ENCODE measurements at places on chromosomes 16 and 17. TPM values are rescaled to one million over a fixed set of nuclear protein-coding genes. Genes with fewer than 3 reads are reported as not detected.

DNA sequence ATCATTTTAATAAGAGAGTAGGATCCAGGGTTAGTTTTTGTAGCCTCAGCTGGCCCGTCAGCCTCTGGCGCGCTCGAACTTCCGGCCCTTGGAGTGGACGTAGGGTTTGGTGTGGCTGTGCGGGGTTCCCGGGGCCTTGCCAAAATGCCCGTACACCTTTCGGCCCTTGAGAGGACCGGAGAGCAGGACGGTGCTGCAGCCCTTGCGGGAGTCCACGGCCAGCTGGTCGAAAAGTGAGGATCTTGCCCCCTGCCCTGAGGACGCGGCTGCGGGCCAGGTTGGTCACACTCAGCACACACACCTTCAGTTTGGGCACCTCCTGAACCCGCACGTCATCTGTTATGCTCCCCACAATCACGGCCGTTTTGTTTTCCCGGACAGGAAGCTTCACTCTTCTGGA, 42.2 kb upstream of the CNTNAP4 start:
- no peak for DNase-seq

GRCh38 chr16:77396461-77396860, 38.4 kb downstream of the ADAMTS18 start:
- DNase-seq = no peak

DNA sequence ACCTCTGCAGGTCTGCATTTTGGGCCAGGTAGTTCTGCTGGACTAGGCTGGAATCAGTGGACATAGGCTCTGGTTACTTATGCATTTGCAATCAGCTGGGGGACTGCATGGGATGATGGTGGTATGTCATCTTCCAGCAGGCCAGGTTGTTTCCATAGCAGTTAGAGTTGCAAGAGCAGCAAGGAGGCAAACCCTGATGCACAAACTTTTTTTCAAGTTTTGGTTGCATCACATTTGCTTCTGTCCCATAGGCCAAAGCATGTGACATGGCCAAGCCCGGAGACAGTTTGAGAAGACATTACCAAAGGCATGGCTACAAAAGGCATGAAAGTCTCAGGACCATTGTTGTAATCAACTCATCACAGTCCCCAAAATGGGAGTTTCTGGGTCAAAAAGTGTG, 58.2 kb downstream of the PRKCB start:
- no peak for DNase-seq

DNA sequence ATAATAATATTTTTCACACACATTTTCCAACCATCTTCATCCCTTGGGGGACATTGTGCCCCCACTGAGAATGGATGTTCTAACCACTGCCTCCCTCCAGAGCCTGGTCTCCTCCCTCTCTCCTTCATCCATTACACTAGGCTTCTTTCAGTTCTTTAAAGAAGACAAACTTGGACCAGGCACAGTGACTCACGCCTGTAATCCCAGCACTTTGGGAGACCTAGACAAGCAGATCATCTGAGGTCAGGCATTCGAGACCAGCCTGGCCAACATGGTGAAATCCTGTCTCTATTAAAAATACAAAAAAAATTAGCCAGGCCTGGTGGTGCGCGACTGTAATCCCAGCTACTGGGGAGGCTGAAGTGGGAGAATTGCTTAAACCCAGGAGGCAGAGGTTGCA, 6.5 kb downstream of the ALOX15 start:
- DNase-seq = no peak

DNA sequence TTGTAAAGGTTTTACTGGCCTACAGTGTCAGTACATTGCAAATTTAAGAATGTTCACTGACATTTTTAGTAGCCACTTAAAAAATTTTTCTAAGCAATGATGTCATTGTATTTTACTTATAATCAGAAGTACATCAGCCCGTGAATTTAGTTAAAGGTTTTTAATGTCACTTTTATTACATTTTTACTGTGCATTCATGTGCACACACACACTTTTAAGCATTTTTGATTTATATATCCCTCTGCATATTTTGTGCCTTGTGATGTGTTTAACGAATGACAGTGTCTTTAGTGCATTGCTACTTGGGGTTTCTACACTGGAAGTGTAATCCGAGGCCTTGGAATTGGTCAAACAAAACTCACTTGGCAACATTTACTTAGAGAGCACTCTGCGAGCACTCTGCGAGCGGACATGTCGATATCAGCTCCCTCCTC, 190.4 kb downstream of the WWOX start:
- no peak for DNase-seq

- DNase-seq = no peak
Measured at GRCh38 chr16:2056077-2056476, 8.3 kb downstream of the TSC2 start.

GRCh38 chr16:53429221-53429943, 4.9 kb upstream of the RBL2 start:
- no peak for DNase-seq

- DNase-seq = no peak
Measured at GRCh38 chr16:58035356-58036170, 10.0 kb downstream of the MMP15 start.

DNA sequence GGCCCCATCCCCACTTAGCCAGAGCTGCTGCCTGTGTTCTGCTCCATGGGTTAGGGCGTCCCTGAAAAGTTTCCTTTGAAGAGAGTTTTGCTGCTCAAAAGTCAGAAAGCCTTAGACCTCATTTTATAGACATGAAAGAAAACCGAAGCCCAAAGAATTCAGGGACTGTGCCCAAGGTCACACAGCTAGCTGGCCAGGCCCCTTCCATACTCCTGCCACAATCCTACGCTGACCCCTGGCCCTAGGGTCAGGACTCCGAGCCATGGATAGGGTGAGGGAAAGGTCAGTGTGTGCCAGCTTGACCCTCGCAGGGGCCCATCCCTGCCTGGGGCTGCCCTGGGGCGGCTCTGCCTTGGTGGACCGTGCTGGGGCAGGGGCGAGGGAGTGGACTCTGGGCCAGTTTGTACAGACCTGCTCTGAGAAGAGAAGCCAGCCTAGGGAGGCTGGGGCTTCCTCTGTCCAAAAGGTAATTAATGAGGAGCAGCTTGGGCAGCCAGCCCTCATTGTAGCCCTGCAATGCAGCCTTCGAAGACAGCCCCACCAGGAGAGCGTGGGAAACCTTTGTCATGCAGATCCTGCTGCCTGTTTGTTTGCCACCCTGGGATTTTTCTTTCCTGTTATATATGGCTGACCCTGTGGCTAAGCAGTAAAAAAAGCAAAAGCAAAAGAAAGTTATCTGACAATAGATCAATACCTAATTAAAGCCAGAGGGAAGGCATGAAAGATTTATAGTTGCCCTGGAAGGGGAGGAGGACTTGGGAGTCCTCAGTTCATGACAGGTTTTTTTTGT, 37.4 kb downstream of the RHBDL3 start:
- DNase-seq = no peak

DNA sequence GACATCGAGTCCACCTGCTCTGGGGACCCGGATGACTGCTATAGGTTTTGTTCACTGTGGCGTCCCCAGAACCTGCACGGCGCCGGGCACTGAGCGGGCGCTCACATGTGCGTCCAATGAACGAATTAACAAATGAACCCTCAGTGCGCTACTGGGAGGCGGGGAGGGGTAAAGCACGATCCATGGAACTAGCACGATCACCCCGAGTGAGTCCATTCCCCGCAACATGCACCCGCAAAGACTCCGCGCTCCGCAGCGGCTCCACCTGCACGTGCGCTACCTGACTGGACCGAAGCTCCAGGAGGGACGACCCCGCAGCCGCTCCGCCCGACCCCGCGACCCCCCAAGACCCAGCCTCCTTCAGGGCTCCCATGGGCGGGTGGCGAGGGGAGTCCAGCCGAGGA, 491 bp downstream of the TRAP1 start:
- DNase-seq = no peak

DNA sequence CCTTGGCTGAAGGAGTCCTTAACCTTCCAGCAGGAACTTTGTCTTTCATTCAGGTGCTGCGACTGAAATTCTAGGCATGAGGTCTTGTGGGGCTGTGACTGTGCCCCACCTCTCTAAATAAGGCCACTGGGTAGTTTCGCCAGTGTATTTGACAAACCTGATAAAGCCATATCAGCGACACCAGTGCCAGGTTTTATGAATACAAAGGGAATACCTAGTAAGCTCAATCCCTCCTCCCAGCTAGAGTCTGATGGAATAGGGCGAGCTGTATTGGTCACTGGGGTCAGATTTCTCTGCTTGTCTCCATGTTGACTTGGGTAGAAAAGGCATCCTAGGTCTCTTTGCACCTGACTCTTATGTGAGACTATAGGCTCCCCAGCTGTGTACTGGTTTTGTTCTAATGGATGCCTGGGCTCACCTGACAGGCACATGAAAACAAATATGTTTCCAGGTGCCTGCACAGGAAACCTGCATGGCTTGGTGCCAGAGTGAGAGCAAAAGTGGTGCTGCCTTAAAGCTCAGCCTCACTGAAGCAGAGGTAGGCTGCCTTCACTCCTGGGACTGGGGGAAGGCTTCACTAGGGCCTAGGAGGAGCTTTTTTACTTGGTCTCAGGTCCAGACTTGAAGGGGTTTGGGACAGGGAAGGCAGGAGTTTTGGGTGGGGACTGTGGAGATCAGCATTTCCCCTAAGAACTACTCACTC, 8.3 kb downstream of the SLC7A6 start:
- DNase-seq = peak; percentile 86

GRCh38 chr16:59173408-59173831, 439.3 kb upstream of the GOT2 start:
- no peak for DNase-seq

- DNase-seq = no peak
Measured at GRCh38 chr17:74950207-74950606, 14.5 kb downstream of the OTOP3 start.

GRCh38 chr17:19454074-19454473, 43.0 kb downstream of the RNF112 start:
- DNase-seq = no peak

GRCh38 chr16:1902547-1903219, 15.5 kb downstream of the HS3ST6 start:
- no peak for DNase-seq

GRCh38 chr16:88599825-88600538, 29.8 kb downstream of the ZC3H18 start:
- DNase-seq = no peak

GRCh38 chr16:86529160-86529559, 18.8 kb downstream of the FOXF1 start:
- no peak for DNase-seq

- no peak for DNase-seq
Measured at GRCh38 chr17:67027031-67027628, 17.2 kb upstream of the CACNG1 start.

- DNase-seq = no peak
Measured at GRCh38 chr17:82970067-82970466, 109.3 kb upstream of the METRNL start.

- no peak for DNase-seq
Measured at GRCh38 chr17:82937411-82938371, 97.9 kb upstream of the ZNF750 start.

DNA sequence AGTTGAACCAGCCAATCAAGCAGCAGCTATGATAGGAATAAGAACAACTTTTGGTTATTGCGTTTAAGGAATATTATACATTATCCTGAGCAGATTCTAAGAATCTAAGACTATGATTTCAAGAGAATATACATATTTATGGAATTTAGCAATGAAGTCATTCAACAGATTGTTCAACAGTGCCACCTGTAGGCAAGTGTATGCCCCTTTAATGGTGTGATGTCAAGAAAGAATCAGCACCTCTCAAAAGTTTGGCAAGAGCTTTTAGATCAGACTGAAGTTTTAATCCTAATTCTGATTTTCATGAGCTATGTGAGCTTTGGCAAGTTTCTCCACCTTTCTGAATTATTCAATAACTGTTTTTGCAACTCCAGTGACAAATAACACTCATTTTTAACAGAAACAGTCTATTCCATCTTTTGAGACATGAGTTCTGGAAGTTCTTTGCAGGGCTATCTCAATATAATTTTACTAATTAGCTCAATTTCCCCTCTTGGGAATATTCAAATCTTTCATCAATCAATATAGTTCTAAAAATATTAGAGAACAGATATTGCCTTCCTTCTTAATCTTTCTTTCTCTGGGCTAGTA, 474.3 kb upstream of the TOM1L1 start:
- no peak for DNase-seq

- DNase-seq = no peak
Measured at GRCh38 chr17:43312011-43312410, 78.2 kb upstream of the RNU2-1 start.

DNA sequence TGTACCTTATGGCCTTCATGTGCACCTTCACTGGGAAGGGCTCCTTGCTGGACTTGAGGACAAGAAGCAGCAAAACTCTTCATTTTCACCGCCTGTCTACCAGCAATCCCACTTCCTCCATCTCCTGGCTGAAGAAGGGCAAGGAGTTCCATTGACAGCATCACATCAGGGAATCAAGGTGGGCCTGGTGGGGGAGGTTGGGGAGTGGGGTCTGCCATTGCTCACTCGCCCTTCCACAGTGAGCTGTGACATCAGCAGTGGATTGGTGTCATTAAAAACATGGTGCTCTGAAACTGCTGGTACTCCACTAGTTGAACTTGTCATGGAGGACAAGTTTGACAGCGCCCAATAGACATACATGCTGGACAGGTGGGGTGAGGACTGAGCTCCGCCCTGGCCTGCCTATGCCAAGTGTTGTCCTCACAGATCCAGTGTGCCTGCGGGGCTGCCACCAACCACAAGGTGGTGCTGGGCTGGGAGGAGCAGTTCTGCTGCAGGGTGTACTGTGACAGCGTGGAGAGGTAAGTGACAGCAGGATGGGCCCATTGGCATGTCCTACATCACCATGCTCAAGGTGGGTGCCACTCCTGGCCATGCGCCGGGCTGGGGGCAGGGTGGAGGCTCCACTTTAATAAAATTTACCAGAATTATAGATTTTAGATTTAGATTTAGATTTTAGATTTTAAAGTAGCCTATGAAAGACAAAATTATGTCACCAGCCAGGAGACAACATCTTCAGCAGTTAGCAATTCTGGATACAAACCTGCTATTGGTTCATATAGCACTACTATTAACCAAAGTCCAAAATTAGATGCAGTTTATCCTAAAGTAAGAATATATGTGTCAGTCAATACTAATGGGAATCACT, 1729.1 kb downstream of the TP53TG3F start:
- no peak for DNase-seq

DNA sequence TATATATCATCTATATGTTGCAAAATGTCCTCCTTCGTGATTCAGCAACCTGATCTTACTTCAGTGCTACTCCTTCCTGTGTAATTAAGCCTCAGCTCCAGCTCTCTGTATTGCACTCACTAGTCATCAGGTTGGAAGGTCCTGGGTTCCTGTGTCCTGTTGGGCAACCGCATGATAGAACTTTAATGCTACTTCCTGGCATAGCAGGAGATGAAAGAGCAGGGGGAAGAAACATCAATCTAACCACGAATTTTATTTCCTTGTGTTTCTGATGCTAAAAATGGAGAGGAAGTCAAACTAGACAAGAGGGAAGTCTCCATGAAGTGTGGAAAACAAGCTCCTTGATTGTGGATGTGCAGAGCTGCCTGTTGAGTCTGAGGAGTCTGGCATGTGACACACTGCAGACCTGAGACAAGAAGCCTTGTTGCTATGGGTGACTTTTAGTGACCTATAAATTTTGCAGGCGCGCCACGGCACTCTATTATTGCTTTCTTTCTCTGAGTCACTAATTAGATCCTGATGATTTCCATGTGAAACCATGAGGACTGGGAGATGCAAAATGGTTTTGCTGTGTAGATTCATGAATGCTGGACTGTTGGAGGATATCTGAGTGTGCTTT, 25.6 kb downstream of the IGSF6 start:
- DNase-seq = peak; percentile 43

GPR142 gene
- total RNA-seq = not detected

TP53TG3F gene
- not detected for total RNA-seq

CACNG1 gene
- total RNA-seq = not detected

NPB gene
- 0.18 TPM for total RNA-seq

NEK8 gene
- 6.8 TPM for total RNA-seq

CCL13 gene
- total RNA-seq = not detected

SYT17 gene
- total RNA-seq = 0.65 TPM

HASPIN gene
- total RNA-seq = 0.79 TPM

KRT40 gene
- total RNA-seq = not detected

ICAM2 gene
- 91.0 TPM for total RNA-seq

SOX9 gene
- not detected for total RNA-seq
